ENCODE measurements at places on chromosomes 1 and 21.

DNA sequence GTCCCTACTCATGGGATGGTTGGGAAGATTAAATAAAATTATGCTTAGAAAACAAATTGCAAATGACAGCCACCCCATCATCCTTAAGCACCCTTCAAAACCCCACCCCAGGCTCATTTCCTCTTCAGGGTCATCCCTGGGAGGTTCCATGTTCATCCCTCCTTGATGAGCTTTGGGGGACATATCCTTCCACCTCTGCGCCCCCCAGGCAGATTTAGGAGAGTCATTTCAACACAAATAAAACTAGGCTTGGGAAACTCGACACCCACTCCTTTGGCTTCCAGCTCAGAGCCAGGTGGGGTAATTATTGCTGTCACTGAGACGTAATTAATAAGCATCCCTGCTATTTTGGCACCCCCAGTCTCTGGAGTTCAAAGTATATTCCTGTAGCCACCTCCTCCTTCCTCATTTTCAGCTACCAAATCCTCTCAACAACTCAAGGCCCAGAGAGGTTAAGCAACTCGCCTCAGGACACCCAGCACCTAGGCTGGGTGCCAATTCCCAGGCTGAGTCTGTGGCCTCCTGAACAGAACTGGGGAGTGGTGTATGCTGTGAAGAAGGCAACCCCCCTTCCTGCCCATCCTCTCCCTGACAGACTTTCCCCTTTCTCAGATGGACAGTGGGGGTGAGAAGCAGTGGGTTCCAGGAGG is 595 bp downstream of the CRYBG2 start:
- no peak for DNase-seq

DNA sequence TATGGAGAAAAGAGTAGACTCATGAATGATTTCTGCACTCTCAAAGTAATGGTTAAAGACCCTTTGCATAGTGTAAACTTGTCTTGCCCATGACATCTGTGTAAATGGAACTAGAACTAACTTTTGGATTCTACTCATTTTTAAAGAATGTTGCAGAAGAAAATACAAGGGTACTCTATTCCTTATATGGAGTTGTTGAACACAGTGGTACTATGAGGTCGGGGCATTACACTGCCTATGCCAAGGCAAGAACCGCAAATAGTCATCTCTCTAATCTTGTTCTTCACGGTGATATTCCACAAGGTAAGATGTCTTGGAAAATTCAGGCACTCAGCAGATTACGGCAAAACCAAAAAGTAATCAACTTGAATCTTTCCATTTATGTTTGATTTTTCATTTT is 19.8 kb downstream of the CCT8 start:
- no peak for DNase-seq

DNA sequence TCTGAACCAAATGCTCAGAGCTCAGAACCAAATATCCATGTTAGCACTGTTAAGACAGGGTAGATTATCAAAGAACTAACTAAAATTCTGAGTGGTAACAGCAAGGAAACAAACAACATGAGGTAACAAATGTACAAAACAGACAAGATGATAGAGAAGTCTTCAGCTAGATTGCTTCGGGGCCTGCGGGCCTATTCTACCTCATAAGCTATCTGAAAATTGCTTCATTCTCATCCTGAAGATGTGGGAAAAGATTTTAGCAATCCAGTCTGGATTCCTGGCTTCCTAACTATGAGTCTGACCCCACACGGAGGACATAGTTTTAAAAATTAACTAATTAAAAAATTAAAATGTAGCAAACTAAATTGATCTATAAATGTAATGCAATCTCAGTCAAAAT is 9.2 kb upstream of the QSOX1 start:
- no peak for DNase-seq

DNA sequence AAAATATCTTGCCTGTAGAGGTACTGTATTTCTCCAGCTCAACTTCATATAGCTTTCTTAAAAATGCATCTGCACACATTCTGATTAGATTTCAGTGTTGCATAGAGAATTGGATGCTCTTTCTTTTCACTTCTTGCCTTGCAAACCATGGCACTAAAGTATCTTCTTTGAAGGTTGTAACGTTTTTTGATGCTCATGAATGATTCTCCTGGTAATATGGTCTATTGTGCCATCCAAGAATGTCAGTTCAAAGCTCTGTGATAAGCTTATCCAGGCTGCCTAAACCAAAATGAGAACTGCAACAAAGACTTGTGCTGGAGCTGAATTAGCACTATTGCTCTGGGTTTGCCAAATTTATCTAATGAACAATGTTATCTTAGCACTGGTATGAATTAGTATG is 1.9 kb downstream of the SGIP1 start:
- no peak for DNase-seq

DNA sequence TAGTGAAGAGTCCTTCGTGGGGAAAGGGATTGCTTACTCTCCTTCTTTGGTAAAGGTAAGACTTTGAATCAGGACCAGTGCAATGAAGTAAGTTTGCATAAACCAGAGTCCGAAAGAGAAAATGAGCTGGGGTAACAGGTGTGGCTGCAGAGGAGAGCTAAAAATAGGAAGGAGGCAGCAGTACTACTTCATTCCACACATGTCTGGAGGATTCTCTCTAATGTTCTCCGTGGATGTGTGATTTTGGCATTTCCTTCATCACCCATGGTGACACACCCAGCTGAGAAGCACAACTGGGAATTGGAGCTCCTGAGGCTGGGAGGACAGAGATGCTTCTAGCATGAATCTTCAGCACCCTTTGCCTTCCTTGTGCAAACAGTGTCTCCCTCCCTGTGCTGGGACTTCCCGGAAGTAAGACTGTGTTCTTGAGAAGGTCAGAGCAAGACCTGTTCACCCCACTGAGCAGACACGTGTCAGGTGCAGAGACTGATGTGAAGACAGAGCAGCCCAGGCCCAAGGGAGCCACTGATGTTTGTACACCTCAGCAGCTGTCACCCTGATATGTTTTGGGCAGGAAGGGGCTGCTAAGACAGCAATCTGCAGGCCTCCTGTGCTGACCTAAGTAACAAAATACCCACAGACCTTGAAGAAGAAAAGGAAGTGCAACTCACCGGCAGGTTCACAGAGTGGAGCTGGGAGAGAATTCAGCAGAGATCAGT is 13.3 kb downstream of the FCRL1 start:
- DNase-seq, result no peak

GRCh38 chr1:163298365-163298764 is 23.4 kb upstream of the NUF2 start:
- DNase-seq, result no peak

DNA sequence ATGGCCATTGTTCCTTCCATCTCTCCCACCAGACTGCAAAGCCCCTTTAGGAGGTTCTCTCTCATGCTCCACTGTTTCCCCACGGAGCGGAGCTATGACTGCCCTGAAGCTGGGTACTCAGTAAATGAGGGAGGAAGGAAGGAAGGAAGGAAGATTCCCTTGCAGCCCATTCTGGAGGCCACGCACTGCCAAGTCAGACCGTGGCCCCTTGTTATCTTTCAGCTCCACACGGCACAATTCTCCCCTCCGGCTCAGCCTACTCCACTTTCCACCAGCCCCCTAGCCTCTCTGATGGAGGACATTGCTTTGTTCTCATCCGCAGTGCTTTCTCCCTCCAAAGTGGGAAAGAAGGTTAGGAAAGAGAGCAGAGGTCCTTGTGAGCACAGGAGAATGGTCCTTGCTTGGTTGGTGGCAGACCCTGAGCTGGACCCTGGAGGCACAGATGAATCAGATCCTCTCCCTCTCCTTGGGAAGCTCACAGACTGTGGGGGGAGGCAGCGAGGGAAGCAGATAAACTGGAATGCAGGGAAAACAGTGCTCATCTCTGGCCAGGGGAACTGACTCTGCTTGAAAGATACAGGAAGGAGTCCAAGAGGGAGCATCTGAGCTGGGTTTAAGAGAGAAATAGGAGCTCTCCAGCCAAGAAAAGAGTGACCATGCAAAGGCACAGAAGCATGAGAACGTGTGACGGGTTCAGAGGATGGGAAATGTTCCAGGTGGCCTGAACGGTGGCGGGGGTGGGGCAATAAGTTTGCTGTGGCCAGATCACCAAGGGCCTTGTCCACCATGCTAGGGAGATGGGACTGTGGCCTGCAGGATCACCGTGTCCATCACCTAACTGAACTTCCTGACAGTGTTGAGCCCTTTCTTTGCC is 52.6 kb downstream of the GLIS1 start:
- no peak for DNase-seq

DNA sequence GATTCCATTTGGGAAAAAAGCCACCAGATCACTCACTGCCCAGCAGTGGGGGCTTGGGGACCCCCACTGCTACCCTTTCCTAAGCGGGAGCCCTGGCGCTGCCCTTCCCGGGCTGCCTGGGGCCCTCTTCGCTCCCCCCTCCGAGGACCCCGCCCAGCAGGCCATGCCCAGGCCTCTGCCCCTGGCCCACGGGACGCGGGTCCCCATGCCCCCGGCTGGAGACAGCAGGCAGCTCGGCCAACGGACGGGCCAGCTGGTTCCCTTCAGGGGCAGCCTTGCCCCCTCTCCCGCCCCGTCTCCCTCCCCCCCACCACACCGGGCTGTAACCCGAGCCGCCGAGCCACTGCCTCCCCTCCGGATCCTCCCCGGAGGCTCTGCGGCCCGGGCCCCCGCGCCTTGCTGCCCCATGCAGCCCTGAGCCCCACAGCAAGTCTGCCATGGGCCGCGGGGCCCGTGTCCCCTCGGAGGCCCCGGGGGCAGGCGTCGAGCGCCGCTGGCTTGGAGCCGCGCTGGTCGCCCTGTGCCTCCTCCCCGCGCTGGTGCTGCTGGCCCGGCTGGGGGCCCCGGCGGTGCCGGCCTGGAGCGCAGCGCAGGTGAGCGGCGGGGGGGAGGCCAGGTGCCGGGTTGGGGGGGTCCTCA is at the start of gene MMP23B:
Gene MMP23B, plus strand, starts transcription at position 392 of the 639 bp plus-strand sequence. Its CDS starts 46 bp downstream, at position 438.
- DNase-seq, result no peak

GRCh38 chr21:34807146-34807880 is 138.5 kb downstream of the CLIC6 start:
- no peak for DNase-seq

Data from NCI-H187 treated with DMSO at 0.1 percent for 48 hours (cell line).